HuH-7 (cell line): ENCODE measurements at places on chromosomes 3 and 15.

DNA sequence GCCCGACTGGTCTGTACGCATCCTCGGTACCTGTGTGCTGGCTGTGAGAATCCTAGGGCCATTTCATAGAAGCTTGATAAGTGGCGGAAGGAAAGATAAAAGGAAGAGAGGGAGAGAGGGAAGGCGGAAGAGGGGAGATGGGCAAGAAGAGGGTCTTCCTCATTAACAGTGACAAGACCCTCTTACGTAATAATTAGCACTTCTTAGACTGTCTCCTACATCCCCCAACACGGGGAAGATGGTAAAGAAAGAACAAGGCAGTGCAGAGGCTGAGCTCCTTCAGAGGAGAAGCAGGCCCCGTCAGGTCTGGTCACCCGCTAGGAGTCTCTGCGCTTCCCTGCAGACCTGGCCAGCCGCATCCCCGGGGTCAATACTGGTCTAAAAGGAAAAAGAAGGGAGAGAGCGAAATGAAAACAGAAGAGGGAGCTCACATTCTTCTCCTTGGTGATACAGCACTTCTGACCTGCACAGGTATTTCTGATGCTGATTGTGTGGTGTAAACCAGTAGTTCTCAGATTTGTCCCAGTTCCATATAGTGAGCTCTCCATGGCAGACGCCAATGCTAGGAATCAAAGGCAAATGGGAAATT, 19.0 kb upstream of the FAM240A start:
- DNase-seq = no peak

- peak; percentile 47 for DNase-seq
These were observed 3.3 kb downstream of the HES1 start for GRCh38 chr3:194139071-194139813.

GRCh38 chr15:69677403-69677802, 224.8 kb downstream of the RPLP1 start:
- DNase-seq = no peak

DNA sequence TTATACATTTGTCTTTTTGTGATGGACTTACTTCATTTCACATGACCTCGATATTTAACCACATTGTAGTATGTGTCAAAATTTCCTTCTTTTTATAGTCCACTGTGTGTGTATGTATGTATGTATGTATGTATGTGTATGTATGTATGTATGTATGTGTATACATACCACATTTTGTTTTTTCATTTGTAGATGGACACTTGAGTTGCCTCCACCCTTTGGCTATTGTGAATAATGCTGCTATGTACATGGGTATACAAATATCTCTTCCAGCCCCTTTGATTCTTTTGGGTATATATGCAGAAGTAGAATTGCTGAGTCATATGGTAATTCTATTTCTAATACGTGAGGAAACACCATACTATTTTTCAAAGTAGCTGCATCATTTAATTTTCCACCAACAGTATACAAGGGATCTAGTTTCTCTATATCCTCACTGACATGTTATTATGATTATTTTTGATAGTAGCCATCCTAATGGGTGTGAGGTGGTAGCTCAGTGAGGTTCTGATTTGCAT, 228.2 kb downstream of the OPA1 start:
- DNase-seq = no peak
